ENCODE measurements at places on chromosomes 3 and 15. TPM values are rescaled to one million over a fixed set of nuclear protein-coding genes. Genes with fewer than 3 reads are reported as not detected.

DNA sequence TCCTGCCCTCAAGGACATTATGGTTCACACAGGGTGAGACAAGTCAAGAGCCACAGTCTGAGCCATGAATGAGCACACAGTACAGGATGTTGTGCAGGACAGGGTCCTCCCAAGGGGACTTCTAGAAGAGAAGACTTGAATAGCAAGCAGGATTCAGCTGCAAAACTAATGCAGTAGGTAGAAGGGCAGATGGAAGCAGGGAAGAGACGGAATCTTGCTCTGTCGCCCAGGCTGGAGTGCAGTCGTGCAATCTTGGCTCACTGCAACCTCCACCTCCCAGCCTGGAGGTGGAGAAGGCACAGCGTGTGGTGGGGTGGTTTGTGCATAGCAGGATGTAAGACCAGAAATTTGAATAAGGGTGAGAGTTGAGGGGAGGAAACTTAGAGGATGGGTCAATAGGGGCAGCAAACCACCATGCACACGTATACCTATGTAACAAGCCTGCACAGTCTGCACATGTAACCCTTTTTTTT lies 8.0 kb downstream of the BCL2L10 start:
- peaks cover 3% of the 10 kb centered on the region for H3K4me1 ChIP-seq
- DNase-seq, result no peak
- no peak overlapping the region for H3K27ac ChIP-seq
- no peak overlapping the region for H3K4me3 ChIP-seq

DNA sequence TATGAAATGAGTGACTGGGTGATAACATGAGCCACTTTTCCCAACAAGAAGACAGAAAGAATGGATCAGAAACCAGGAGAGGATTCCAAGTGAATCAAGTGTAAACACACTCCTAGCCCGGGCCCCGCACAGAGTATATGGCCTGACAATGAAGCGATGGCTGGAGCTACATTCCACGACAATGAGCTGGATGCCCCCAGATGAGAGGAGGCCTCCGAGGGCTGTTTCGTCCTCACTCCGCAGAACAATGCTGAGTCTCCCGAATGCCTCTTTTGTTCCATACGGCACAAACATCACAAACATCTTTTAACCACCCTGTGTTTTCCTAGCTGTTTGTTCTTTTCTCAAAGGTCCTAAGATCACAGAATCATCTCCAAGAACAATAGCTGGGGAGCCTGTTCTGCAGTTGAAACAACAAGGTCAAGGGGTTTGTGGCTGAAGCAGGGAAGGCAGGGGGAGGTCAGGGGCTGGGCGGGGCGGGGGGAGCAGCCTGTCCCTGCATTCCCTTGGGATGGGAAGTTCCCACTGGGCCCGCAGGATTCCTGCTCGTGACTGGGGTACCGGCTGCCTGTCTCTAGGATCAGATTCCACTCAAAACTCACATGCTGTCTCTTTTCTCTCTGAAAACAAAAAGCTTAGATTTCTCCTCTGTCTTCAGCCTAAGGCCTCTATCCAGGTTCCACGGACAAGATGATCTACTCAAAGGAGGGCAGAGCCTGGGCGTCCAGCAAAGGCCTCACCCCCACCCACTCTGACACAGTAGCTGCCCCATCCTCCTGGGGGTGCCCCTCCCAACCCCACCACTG lies 151.3 kb downstream of the XXYLT1 start:
- peaks cover 10% of the 10 kb centered on the region for H3K4me1 ChIP-seq
- H3K36me3 ChIP-seq, result no peaks in the 10 kb centered on the region
- H3K4me3 ChIP-seq, result peak overlapping the region; percentile 67
- DNase-seq, result peak; percentile 81
- no peaks in the 10 kb centered on the region for H3K27me3 ChIP-seq
- H3K27ac ChIP-seq, result no peak overlapping the region

MYO5A gene
- total RNA-seq, result 22.0 TPM

PPARG gene
- 0.42 TPM for total RNA-seq

SMAD6 gene
- total RNA-seq, result 6.0 TPM

- H3K4me3 ChIP-seq, result no peak overlapping the region
- H3K36me3 ChIP-seq, result no peaks in the 10 kb centered on the region
- no peak overlapping the region for H3K27ac ChIP-seq
- no peaks in the 10 kb centered on the region for H3K27me3 ChIP-seq
- no peaks in the 10 kb centered on the region for H3K4me1 ChIP-seq
These were observed 35.1 kb upstream of the ZDHHC23 start for GRCh38 chr3:113912552-113913236.

GRCh38 chr15:57920911-57921310 lies 144.6 kb downstream of the ALDH1A2 start:
- DNase-seq, result no peak
- no peak overlapping the region for H3K4me3 ChIP-seq
- H3K36me3 ChIP-seq, result no peaks in the 10 kb centered on the region
- H3K27me3 ChIP-seq, result no peaks in the 10 kb centered on the region

DNA sequence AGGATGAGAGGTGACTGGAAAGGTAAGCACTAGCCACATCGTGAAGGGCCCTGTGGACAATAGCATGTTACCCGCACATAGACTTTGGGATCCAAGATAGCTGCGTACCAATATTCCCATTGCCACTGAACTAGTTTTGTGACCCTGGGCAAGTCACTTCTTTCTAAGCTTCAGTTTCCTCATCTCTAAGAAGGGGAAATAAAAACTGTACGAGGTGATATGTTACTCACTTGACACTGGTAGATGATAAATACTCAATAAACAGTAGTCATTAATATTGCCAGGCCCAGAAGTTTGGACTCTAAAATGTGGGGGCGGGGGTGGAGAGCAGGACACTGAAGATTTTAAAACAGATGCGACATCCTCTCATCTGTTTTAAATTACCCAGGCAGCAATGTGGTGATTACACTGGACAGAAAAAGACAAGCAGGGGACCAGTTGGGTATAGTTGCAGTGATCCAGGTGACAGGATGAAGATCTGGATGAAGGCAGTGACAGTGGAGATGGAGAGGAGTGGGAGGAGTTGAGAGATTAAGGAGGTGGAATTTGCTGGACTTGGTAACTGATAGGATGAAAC lies 2.5 kb downstream of the ATG7 start:
- peaks cover 3% of the 10 kb centered on the region for H3K36me3 ChIP-seq
- no peak for DNase-seq
- H3K27me3 ChIP-seq, result no peaks in the 10 kb centered on the region

TMEM62 gene
- total RNA-seq, result 6.2 TPM

DNA sequence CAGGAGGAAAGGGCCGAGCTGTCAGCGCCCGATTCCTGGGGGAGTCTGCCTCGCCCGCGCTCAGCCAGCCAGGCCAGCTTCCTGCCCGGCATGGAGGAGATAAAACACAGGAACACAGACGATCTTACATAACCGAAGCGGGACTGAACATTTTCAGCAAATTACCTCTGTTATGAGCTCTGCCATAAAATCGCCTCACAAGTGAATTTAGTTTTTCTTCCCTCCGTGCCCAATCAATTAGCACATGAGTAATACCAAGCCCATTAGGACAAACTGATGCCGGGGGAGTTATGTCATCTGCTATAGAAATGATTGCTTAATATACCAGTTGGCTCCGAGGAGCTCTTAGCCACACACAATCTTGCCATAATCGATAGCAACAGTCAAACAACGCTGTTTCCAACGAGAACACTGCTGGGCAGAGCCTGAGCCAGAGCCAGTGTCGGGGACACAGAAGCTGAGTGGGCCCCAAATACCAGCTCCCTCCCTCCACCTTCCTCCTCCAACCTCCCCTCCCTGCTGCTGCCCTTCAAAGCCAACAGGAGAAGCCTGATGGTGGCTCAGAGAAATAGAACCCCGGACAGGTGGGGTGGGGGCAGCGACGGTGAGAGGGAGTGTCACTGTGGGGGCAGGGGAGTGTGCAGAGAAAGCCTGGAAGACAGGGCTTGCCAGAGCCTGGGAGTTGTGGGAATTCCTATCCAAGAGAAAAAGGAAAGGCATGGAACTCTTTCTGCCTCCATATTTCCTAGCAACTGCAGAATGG lies 279.4 kb upstream of the TLE3 start:
- no peak overlapping the region for H3K27ac ChIP-seq
- DNase-seq, result peak; percentile 35
- H3K4me3 ChIP-seq, result peak overlapping the region; percentile 62
- peaks cover 2% of the 10 kb centered on the region for H3K4me1 ChIP-seq
- H3K27me3 ChIP-seq, result no peaks in the 10 kb centered on the region

IL5RA gene
- not detected for total RNA-seq

- no peak overlapping the region for H3K27ac ChIP-seq
- H3K36me3 ChIP-seq, result peaks cover 24% of the 10 kb centered on the region
- no peaks in the 10 kb centered on the region for H3K4me1 ChIP-seq
These were observed 22.0 kb downstream of the CMTM6 start for GRCh38 chr3:32480604-32481003.

CACNA1D gene
- 1.9 TPM for total RNA-seq

DNA sequence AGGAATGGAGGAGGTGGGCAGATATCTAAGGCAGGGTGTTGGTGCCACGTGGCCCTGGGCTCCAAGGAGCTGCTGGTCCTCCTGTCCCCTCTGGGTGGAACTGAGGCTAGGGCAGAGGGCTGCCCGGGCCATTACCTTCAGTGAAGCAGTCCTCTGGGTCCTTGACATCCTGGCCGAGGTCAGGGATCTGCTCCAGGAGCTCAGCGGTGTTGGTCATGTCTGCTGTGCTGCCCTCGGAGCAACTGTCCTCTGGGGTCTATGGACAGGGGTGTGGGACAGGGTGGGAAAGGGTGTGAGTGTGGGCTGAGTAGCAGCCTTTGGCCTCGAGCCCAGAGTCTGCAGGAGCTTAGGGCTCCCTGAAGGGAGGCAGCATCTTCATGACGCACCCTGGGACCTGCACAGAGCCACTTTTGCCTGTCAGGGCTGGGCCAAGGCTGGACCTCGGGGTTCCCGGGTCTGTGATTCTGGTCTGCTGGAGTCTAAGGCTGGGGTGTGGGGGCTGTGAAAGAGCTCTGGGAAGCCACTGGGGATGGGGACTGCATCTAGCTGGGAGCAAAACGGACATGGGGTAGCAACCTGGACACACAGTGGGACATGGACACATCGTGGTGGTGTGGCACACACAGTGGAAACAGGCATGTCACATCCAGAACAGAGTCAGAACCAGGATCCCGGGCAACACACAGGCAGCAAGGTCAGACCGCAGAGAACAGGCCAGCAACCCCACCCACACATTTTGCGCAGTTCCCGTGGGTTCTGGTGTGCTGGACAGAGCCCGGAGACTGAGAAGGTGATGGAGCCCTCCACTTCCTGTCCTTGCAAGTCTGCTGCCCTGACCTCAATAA lies 72.7 kb downstream of the SCN5A start:
- H3K27ac ChIP-seq, result no peak overlapping the region
- H3K4me3 ChIP-seq, result peak overlapping the region; percentile 41
- no peaks in the 10 kb centered on the region for H3K4me1 ChIP-seq
- no peaks in the 10 kb centered on the region for H3K27me3 ChIP-seq
- no peaks in the 10 kb centered on the region for H3K36me3 ChIP-seq

GRCh38 chr3:170869645-170870593 lies at the start of gene RPL22L1:
Gene RPL22L1, minus strand, starts transcription at chr3:170870195. Its CDS starts 28 bp downstream, at chr3:170870167.
- DNase-seq, result peak; percentile 94
- H3K4me1 ChIP-seq, result no peaks in the 10 kb centered on the region
- H3K36me3 ChIP-seq, result peaks cover 24% of the 10 kb centered on the region
- peak within 1 kb of the TSS; percentile 91 for H3K4me3 ChIP-seq
- H3K27ac ChIP-seq, result peak within 1 kb of the TSS; percentile 59

- H3K4me1 ChIP-seq, result peaks cover 10% of the 10 kb centered on the region
- peak overlapping the region; percentile 36 for H3K4me3 ChIP-seq
- no peak overlapping the region for H3K27ac ChIP-seq
- peaks cover 36% of the 10 kb centered on the region for H3K27me3 ChIP-seq
- DNase-seq, result no peak
- H3K36me3 ChIP-seq, result no peaks in the 10 kb centered on the region
These were observed 7.1 kb downstream of the ISLR2 start for GRCh38 chr15:74137537-74137894.

DNA sequence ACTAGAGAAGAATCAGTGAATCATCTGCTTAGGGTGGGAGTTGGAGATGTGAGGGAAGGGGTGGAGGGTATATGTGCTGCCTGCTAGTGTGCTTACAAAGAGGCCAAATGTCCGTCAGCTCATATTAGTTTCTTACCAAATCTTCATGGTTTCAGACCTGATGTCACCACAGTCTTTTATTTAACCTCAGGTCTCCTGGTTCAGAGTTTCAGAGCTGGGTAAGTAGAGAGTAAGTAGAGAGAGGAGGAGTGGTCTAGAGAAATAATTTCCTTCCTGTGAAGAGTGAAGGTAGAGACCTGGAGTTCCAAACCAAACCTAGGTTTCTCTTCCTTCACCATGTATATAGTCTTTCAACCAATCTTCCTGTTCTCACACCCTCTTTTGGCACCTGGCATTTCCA lies 17.5 kb upstream of the P2RY1 start:
- H3K4me1 ChIP-seq, result no peaks in the 10 kb centered on the region
- no peak for DNase-seq
- no peak overlapping the region for H3K27ac ChIP-seq
- no peak overlapping the region for H3K4me3 ChIP-seq

GASK1A gene
- total RNA-seq, result 5.3 TPM

- peaks cover 21% of the 10 kb centered on the region for H3K27me3 ChIP-seq
- 0 out of 2 replicates have a peak, but pooled peaks cover 1% of the 10 kb centered on the region for H3K4me1 ChIP-seq
- H3K4me3 ChIP-seq, result peak overlapping the region; percentile 85
- no peak overlapping the region for H3K27ac ChIP-seq
These were observed 40.5 kb upstream of the ROPN1 start for GRCh38 chr3:124032311-124032880.

ELL3 gene
- total RNA-seq, result 6.4 TPM

- no peaks in the 10 kb centered on the region for H3K27me3 ChIP-seq
- H3K4me3 ChIP-seq, result no peak overlapping the region
- H3K4me1 ChIP-seq, result peaks cover 35% of the 10 kb centered on the region
- no peaks in the 10 kb centered on the region for H3K36me3 ChIP-seq
- DNase-seq, result peak; percentile 52
- H3K27ac ChIP-seq, result no peak overlapping the region
These were observed 103.3 kb downstream of the WDR76 start for GRCh38 chr15:43930079-43930478.

CASR gene
- total RNA-seq, result 0.02 TPM

DNA sequence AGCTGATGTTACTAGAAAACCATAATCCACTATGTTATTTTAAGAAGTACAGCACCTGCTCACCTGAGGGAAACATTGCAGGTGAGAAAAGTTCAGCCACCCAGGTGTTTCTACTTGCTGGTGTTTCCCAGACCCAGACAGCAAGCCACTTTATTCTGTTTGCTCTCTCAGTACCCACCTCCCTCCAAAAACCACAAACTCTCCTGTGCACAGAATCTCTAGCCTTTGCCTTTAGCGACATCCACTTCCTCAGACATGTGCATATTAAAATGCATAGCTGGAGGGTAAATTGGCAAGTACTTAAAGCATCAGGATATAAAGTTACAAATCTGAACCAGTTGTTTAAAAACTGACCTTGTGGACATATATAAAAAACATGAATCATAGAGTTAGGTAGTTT lies 36.7 kb downstream of the VGLL3 start:
- H3K27me3 ChIP-seq, result no peaks in the 10 kb centered on the region
- no peak for DNase-seq
- H3K27ac ChIP-seq, result no peak overlapping the region
- no peaks in the 10 kb centered on the region for H3K36me3 ChIP-seq

MIX23 gene
- 80.6 TPM for total RNA-seq

C15orf62 gene
- 0.70 TPM for total RNA-seq

GRCh38 chr15:78749831-78750230 lies 61.4 kb downstream of the ADAMTS7 start:
- H3K27ac ChIP-seq, result no peak overlapping the region
- H3K36me3 ChIP-seq, result no peaks in the 10 kb centered on the region
- no peak for DNase-seq
- H3K4me1 ChIP-seq, result no peaks in the 10 kb centered on the region
- no peaks in the 10 kb centered on the region for H3K27me3 ChIP-seq

ADAMTS7 gene
- total RNA-seq, result 25.0 TPM

MEIS2 gene
- 0.35 TPM for total RNA-seq

Measured in H9 (cell line).